ENCODE measurements at places on chromosomes 11 and 22. TPM values are rescaled to one million over a fixed set of nuclear protein-coding genes. Genes with fewer than 3 reads are reported as not detected.
A peak's percentile ranks its signal among the peaks of the same experiment; 100 is the strongest.

DNA sequence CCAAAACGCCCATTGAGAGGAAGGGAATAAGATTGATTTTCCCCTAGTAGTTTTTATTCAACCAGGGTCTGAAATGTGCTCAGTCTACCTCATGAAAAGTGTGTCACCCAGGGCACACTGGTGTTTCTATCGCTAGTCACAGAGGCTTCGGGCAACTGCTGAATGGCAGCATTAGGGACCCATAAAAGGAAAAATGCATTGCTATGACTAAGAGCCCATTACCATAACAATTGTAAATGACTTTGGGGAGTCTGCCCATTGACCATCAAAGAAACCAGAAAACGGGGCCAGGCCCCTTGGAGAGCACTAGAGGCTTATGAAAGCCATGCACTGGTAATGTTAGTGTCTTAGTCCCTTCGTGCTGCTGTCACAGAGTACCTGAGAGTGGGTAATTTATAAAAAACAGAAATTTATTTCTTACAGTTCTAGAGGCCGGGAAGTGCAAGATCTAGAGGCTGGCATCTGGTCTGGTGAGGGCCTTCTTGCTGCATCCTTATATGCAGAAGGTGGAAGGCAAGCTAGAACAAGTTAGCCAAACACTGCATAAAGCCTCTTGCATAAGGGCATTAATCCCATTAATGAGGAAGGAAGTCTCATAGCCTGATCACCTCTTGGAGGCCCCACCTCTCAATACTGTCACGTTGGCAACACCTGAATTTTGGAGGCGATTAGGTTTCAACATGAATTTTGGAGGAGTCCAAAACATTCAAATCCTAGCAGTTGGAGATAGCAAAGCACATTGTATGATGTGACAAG lies 306.7 kb downstream of the ST3GAL4 start:
- no peak for DNase-seq

DNA sequence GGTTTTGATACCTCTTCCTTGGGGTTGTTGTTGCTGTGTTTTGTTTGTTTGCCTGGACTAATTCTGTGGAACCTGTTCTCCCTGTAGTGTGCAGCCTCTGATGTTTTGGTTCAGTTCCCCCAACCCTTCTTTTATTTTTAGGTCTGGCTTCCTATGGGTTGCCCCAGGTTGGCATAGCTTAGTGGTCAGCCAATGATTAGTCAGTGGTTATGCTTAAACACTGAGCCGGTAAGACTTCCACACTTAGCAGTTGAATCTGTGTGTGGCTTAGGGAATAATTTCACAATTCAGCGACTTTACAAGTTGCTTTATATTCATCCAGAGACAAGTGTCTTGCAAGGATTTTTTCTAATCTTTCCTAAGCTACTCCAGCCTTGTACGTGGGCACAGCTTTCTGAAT lies 78.6 kb upstream of the CLPB start:
- DNase-seq: no peak

DNA sequence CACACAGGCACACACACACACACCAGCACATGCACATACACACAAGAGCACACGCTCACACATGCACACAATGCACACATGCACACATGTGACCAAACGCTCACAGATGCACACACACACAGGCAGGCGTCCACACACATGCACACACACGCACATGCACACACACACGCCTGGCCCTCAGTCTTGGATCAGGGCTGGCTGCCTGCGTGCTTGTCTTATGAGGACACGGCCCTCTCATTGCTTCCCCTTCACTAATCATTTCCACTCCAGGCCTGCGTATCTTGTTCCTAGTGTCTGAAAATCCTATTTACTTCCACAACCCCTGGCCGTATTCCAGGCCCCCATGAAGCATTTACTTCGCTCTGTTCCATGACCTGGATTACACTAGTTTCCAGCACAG lies 740.5 kb downstream of the BRD1 start:
- no peak for DNase-seq

- no peak for DNase-seq
These were observed 148.2 kb downstream of the MAML2 start for GRCh38 chr11:96194581-96195374.

- no peak for DNase-seq
These were observed 38.7 kb upstream of the LINC01488 start for GRCh38 chr11:69442807-69443137.

GRCh38 chr11:108369064-108369463 lies 98.3 kb downstream of the C11orf65 start:
- no peak for DNase-seq

GRCh38 chr11:127965939-127966668 lies 621.3 kb downstream of the ETS1 start:
- no peak for DNase-seq

DNA sequence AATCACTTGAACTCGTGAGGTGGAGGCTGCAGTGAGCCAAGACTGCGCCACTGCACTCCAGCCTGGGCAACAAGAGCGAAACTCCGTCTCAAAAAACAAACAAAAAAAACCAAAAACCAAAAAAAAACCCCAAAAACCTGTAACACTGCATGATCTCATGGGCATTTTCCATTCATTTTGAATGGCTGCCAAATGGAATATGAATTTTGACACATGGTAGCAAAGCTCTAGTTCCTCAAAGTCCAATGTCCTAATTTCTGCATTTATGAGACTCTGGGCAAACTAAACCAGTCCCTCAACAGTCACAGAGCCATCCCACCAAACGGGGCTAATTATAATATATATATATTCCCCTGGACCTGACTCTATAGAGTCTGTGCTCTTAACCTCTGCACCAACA lies 61.8 kb downstream of the SGSM3 start:
- DNase-seq: no peak

DNA sequence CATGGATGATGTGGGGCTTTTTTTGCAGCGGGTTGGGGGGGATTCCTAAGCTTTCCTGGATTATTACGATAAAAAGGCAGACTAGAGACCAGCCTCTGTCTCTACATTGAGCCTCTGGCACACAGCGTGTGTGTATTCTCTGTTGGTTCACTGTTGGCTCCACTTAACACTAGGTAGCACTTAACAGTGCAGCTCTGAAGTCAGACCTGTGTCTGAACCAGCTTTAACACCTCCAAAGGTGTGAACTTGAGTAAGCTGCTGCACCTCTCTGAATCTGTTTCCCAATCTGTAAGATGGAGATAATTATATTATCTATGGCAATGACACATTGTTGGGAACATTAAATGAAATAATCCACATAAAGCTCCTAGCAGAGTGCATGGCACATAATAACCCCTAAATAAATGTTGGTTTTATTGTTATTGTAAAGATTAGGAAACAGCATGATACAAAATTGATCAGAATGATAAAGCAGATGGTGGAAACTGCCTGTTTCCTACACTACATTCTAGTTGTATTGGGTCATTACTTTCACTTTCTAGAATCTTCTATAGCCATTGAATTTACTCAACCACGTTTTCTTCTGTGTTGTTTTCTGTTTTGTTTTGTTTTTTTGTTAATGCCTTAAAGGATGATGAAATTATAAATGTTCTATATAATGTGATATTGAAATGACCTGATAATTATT lies 108.4 kb downstream of the ARL14EP start:
- no peak for DNase-seq

GRCh38 chr11:120613264-120614226 lies 102.0 kb downstream of the GRIK4 start:
- DNase-seq: no peak

DNA sequence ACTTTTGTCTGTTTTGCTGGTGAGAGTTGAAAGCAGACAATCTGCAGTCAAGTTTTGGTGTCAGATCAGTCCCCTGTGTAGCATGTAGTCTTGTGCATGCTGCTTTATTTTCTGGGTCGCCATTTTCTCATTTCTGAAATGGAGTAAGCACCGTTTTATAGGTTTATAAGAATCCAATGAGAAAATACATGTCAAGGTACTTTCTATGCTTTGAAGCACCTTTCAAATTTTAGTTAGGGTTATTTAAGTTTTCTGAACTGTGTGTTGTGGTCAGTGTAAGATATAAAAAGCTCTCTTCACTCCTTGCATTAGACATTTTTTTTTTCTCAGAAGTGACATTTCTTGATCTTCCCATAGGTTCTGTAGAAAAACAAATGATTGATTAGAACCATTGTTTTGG lies 283.2 kb downstream of the ETS1 start:
- no peak for DNase-seq

GRCh38 chr22:35971456-35972119 lies 57.0 kb downstream of the RBFOX2 start:
- peak; percentile 23 for DNase-seq

GRCh38 chr11:115659061-115659963 lies 155.1 kb upstream of the CADM1 start:
- no peak for DNase-seq

DNA sequence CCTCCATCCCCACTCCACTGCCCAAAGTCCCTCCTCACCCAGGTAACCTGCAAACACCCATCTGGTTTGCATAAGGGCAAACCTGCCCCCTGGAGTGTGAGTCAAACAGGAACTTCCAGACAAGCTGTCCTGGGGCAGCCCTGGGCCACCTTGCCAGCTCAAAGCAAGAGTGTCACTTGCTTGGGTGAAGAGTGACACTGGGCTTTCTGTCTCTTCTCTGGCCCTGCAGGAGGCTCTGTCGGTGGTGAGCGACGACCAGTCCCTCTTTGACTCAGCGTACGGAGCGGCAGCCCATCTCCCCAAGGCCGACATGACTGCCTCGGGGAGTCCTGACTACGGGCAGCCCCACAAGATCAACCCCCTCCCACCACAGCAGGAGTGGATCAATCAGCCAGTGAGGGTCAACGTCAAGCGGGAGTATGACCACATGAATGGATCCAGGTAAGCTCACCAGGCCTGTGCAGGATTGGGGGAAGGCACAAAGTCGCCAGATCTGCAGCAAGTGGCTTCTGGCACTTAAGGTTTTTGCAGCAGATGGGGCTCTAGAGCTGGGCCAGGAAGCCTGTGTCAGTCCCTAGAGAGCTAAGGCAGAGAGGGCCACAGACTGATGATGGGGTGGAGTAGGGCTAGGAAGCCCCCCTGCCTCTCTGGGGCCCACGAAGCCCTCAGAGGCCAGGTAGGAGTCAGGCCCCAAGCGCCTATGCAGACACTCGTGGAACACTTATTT lies 64.2 kb downstream of the FLI1 start:
- peak; percentile 23 for DNase-seq

DNA sequence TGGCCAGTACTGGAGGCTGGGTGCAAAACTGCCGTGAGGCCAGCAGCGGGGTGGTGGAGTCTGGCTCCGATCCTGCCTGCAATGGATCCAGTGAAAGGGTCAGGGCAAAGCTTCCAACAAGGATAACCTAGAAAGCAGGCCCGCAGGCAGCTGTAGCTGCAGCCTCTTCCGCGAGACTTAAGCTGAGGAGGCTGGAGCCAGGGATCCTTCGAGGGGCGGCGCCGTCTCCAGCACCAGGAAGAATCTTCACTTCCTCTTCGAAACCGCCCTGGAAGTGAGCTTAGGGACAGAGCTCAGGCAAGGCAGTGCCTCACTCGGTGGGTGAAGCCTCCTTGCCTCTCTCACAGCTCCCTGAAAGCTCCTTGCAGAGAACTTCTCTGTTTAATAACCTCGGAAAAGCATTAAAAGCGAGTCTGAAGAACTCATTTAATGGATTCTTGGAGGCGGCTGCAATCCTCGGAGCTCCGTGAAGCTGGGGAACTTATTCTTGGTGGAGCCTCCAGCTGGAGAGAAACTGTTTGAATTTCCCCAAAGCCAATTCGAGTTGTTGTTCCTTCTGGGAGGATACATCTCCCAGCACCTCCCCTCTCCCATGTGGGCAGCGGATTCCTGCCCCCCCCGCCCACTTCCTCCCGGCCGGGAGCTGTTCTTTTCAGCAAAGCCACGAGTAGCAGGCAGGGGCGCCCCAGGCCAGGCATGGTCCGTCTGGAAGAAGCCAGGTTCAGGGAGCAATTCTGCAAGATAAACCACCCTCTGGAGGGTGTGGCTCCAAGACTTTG lies 169.9 kb downstream of the CTTN start:
- DNase-seq: no peak

DNA sequence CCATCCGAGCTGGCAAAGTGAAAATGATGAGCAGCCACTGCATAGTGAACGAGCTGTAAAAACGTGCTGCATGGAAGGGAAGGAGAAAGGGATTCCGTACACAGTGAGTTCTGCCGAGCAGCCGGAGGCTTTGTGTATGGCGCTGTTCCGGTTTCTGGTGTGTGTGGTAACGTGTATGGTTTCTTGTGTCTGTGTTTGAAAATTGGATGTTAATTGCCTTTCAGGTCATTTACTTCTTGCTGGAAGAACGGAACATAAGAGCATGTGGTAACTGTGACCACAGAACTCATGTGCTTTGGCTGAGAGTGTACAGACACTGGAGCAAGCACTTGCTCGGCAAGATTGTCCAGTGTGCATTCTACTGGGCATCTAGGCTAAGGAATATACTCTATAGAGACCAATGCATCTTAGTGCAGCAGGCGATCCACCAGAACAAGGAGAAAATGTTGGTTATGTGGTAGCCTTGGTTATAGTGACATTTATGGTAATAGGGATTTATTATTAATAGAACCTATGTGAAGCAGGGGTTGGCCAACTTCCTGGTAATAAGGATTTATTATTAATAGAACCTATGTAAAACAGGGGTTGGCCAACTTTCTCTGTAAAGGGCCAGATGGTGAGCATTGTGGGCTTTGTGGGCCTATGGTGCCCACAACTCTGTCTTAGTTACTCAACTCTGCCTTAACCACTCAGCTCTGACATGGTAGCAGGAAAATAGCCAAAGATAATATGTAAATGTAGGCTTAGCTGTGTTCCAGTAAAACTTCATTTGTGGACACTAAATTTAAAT lies 49.2 kb downstream of the GRAMD1B start:
- peak; percentile 26 for DNase-seq

DNA sequence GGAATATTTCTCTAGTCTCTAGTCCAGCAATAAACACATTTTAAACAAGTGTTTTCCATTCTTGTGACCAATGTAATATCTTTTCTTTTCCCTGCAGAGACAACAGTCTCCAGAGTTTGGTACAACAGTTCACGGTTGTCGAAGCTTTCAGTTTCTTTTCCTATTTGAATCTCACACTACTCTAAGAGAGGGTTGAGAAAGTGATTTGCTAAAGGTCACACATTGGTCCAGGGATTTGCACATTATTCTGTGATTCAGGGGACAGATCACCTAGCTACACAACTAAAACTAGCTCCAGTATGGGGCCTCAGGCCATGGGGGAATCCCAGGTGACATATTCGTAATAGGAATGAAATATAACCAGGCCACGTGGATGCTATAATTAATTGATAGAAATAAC lies 132.5 kb downstream of the HIPK3 start:
- peak; percentile 52 for DNase-seq

The POTEH gene
- 1.2 TPM for total RNA-seq

The DBX1 gene
- total RNA-seq: not detected

The ARVCF gene
- 3.8 TPM for total RNA-seq

The ZNF214 gene
- not detected for total RNA-seq

The TREH gene
- total RNA-seq: not detected

The CHADL gene
- total RNA-seq: not detected

The MS4A8 gene
- total RNA-seq: not detected

The LIF gene
- total RNA-seq: not detected

The OTOG gene
- not detected for total RNA-seq

The OR52E8 gene
- not detected for total RNA-seq

The PATE2 gene
- total RNA-seq: 1.1 TPM

The HBG1 gene
- total RNA-seq: not detected

The MRPL48 gene
- total RNA-seq: 63.9 TPM

Measured in OCI-LY7 (cell line).